Activated CD8-positive, alpha-beta memory T cell treated with anti-CD3 and anti-CD28 coated beads for 1 hour (primary cell): ENCODE measurements at places on chromosomes 1 and 21.

DNA sequence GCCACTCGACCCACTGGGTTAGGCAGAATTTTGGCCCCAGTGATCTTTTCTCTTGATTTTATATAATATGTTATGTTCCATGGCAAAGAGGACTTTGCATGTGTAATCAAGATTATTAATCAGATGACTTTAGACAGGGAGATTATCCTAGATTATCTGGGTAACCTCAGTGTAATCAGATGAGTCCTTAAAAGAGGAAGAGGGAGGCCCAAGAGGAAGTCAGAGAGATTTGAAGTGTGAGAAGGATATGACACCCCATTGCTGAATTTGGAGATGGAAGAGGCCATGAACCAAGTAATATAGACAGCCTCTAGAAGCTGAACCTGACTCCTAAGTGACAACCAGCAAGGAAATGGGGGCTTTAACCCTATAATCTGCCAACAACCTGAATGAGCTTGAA is 117.1 kb upstream of the CSF3R start:
- no peak for DNase-seq

- no peak for DNase-seq
Observed at GRCh38 chr21:16589006-16589898, 859.5 kb downstream of the USP25 start.

DNA sequence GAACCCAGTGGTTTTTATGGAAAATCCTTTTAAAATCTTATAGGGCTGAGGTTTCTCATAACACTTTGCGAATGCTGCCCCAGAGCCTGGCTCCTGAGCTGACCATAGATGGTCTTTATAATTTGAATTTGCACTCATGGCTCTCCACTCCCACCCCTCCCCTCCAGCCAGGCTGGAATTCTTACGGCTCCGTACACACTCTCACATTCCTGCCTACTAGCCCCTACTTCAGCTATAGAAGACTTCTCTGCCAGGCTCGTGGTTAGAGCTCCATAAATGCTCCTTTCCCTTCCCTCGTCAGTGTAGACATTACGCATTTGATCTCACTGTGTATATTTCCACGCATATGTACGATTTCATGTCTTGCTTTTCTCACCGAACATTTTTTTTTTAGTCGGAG is 5.4 kb upstream of the HSPG2 start:
- no peak for DNase-seq

DNA sequence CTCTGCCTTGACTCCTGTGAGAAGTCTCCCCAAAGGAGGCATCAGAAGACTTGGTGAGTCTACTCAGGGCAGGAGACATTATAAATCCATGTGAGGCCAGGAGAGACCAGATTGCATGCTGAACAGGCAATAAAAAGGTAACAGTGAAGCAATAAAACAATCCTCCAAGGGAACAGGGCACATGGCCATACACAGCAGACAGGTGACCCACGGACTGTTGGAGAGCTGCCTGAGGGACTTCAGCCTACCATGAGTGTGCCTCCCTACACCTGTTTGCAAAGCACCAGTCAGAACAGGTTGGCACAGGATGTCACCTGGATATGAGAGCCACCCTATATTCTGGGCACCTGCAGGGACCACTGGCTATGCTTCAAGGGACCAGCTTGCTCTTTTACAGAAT is 67.6 kb downstream of the MAB21L3 start:
- no peak for DNase-seq

GRCh38 chr1:231139659-231140654 is 21.9 kb upstream of the TRIM67 start:
- DNase-seq: no peak

DNA sequence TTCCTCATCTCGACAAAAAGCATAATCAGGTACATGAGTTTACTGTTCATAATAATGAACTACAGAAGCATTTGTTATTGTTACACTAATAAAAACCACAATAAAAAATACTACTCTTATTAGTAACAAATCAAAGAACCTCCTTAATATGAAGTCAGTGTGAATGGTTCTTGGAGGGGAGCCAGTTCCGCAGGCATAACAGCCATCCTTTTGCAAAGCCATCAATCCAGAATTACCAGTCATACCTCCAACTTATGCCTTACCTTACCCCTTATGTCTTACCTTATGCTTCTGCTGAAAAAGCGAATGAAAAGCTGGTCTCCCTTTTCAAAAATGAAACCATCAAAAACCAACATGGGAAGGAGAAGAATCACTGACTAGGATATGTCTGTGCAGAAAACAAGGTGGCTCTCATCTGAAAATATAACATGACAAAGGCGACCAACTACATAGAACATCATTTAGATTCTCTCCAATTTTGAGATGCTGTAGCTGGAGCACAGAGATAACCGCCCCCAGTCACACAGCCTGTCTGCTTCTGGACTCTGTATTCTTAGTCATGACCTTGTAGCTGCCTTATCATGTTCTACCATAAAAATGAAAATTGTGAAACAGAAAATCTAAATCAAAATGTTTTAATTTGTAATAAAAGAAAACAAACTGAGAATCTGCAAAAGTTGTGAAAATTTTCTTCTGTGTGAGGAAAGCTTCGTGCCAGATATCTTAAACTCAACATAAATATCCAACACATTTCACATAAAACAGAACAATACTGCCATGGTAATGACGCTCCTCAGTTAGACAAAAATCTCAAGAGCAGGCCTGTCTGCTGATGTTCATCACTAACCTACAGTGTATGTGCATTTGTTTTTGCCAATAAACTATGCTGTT is 438.2 kb downstream of the SMYD3 start:
- no peak for DNase-seq

DNA sequence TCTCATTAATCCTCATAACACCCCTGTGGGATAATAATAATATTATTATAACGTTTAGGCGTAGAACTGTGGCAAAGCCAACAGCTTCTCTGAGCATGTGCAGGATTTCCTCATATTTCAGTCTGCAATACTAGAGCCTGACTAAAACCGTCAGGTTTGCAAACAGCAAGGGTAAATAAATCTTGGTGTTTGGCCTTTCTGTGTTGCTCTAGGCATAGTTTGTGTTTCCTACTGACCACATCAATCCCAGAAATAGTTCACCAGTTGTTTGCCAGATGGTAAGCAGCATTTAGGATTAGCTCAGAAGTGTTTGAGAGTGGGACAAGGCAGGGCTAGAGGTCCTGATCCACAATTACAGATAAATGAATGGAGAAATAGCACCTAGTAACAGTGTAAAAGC is 2.8 kb upstream of the KCNA3 start:
- DNase-seq: no peak
